Skeletal muscle cell (primary cell): ENCODE measurements at places on chromosomes 7 and 10.

DNA sequence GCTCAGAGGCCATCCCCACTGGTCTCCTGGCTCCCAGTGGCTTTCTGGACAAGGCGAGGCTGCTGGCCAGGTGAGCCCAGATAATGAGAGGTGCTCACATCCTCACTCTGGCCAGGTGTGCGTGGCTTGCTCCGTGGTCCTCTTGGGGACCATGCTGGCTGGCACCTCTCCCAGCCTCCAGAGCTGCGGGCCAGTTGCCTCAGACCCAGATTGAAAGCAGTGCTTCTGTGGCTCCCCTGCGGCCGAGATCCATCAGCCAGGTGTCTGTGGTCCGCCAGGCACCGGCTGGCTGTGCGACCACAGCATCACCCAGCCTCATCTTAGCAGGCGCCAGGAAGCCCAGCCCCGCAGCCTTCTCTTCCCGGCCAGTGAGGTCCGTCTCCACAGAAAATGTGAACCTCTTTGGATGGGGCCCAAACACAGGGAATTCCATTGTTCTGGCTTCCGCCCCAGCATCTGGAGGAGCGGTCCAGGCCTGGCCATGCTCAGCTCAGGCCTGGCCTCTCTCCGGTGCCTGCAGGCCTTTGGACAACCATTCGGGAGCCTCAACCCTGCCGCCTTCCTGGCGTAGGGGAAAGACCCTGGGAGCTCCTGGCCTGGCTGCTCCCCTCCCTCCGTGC lies 5.2 kb upstream of the TTYH3 start:
- DNase-seq: no peak

GRCh38 chr7:24343614-24344013 lies 59.6 kb downstream of the NPY start:
- DNase-seq: no peak

GRCh38 chr10:35492386-35493195 lies 112.5 kb upstream of the GJD4 start:
- no peak for DNase-seq

GRCh38 chr10:24930427-24930826 lies 22.0 kb downstream of the PRTFDC1 start:
- DNase-seq: no peak

DNA sequence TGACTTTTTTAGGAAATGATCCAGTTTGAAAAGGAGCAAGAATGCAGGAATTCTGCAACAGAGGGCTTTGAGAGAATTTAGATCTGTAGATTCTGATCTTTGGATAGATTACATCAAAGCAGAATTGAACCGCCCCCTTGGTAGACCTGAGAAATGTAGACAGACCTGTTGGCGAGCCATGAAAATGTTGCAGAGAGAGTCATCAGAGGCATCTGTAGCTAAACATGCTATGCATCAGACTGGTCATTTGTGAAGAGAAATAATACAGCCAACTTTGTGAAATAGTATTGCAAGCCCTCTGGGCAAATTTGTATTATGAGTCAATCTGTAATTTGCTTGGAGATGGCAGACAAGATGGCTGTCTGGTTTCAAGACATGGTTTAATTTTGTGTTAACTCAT lies 4.3 kb upstream of the C1GALT1 start:
- DNase-seq: no peak
